ENCODE measurements at places on chromosomes 13 and 19.

- DNase-seq, result no peak
These were observed 34.9 kb downstream of the DNAJC15 start for GRCh38 chr13:43058318-43058674.

DNA sequence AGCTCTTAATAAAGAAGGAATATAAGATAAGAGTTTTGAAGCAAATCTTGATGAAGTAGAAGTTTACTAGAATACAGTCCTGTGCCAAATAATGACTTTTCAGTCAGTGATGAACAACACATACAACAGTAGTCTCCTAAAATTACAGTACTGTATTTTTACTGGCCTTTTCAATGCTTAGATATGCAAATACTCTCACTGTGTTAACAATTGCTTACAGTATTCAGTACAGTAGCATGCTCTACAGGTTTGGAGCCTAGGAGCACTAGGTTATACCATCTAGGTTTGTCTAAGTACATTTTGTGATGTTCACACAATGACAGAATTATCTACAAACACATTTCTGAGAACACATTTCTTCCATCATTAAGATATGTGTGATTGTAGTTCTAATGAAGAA lies 316.7 kb upstream of the KLHL1 start:
- no peak for DNase-seq

GRCh38 chr19:38145623-38146022 lies 78.4 kb downstream of the DPF1 start:
- no peak for DNase-seq

DNA sequence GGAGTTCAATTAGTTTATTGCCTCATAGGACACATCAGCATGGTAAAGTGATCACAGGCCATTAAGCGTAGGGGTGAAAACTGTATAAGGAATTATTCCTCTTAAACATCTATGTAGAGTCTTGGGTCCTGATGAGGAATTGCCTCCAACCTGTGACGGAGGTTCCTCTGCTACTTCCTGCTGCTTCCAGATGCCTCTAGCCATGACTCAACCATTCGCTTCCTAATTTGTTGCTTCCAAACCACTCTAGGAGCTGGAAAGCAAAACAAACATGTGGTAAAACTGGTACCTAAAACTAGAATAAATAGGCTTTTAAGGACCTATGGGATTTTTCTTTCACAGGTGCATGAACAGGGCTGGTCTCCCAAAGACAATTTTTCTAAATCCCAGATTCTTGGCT lies 253.8 kb downstream of the KLF12 start:
- no peak for DNase-seq

Data from activated effector memory CD4-positive, alpha-beta T cell treated with anti-CD3 and anti-CD28 coated beads, Interleukin-2, amount 50 U/mL, for 16 hours (primary cell).